ENCODE measurements at places on chromosomes 16 and 17.

DNA sequence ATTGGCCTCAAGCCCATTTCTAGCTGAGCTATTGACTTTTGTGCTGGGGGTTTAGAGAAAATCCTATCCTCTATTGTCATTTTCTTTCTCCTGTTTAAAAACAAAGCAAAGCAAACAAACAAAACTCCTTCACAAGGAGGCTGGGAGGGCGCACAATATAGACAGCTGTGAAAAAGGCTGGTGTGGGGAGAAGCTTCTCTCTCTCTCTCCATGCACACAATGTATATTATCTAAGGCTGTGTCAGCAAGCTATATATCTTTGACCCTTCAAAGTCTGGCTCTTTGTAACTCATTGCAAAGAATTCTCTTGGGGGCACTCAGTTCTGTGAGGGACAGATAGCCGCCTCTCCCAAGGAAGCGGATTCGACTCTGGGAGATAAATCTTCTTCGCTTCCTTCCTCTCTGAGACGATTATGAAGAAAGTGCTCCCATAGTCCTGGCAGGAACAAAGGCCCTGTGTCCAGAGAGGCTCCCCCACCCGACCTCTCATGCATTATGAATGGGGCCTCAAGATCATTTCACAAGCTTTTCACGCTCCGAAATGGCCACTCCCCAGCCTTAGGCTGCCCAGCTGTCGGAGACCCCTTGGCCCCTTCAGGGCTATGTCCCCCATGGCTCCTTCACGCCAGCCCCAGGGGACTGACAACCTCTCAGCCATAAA lies 33.2 kb upstream of the MEAK7 start:
- no peak for DNase-seq

DNA sequence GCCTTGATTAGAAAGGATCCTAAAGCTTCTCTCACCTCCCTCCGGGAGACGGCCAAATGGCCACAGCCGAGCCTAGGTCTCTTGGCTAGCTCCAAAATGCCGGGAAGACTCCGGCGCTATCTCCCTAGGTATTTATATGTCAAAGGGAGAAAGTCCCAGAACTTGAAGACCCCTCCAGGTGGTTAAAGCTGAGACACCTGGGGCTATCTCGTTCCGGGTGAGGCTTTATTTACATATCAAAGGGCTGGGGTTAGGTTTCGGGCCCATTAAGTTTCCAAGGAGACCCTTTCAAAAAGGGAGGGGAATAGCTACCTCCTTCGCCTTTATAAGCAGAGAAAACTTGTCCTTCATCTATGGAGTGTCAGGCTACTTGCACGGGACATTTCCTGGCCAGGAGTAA lies 70.9 kb upstream of the KIFC3 start:
- no peak for DNase-seq

GRCh38 chr16:67250045-67250327 lies 1.2 kb downstream of the SLC9A5 start:
- DNase-seq: no peak

DNA sequence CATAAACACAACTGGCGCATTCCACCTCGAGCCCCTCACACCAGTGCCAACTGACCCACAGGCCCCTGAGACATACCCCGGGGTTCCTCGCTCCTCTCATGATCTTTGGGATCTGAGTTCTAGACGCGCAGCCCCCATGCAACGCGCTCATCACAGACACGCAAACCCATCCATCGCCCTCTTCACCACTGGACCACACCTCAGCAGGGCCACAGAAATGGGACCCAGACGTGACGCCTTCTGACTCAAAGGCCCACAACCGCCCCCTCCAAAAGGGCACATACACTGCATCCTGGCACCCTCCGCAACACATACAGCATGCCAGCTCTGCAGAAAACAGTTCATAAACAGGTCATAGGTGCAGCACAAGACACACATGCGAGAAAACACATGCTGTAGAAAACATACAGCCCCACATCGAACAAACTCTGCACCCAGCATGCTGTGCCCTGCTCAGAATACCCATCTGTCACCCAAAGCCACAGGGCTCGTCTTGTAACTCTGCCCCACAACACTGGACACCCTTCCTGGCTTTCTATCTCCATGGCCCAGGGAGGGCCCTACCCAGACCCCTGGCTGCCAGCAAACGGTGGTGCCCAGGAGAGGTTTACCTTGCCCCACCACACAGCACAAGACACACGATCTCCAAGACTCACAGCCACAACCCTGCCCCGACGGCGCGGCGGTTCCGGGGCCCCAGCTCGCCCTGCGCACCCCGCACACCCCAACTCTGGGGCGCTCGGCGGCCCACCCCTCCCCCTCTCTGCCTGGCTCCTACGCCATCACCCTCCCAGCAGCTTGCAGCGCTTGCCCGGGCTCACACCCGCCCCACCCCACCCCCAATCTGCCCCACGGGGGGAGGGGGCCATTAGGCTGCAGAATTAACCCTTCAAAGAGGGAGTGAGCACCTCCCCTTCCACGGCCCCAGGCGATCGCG lies 887 bp downstream of the ZBTB4 start:
- no peak for DNase-seq

- DNase-seq: no peak
These were observed 116.5 kb downstream of the BANP start for GRCh38 chr16:88067530-88068411.

DNA sequence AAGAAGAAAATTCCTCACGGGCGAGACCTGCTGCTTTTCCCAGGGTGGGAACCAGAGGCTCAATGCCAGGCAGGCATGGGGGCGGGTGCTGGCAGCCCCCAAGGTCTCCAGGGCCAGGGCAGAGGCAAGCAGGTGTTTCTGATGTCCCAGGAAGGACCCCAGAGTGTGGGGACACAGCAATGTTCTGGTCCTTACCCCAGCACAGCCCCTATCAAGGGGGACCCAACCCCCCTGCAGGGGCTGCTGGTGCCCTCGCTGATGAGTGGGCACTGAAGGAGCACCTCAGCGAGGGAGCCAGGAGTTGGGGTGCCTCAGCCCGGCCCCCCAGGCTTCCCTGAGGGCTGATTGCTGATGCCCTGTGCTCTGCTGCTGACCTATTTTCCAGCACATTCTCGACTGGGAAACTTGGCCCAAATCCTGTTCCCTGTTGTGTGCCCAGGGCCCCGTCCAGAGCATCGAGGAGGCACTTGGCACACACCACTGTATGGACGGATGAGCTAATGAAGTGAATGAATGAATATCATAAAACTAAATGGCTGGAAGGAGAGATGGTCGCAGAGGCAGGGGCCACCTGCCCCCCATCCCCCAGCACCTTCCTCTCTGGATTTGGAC lies 2.8 kb downstream of the DBNDD1 start:
- no peak for DNase-seq

All from vagina (tissue), 2 donors.